Stimulated activated CD4-positive, alpha-beta T cell treated with anti-CD3 and anti-CD28 coated beads, Interleukin-15, amount 100 ng/mL, for 1 hour (primary cell): ENCODE measurements at places on chromosomes 13 and 19.

- peak; percentile 94 for DNase-seq
Measured at GRCh38 chr19:42219812-42220750, at the start of gene ZNF526. Gene ZNF526, plus strand, starts transcription at chr19:42220312. Its CDS starts 4,092 bp downstream, at chr19:42224404.

DNA sequence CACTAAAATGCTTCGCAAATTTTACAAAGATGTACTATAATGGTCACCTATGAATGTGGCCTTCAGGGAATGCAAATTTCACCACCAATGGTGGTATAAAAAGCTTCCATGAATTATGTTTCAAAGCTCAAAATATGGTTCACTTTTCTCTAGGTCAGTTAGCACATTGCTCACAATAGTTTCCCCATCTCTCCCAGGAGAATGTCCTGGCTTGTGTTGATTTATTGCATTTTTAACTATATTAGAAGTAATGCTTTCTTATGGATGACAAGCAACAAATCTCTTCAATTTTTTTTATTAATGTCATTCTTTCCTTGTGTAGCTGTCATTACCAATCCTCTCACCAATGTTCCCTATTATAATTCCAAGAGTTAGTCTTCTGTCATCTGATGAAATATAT lies 621.2 kb downstream of the TBC1D4 start:
- no peak for DNase-seq

GRCh38 chr19:18663940-18664530 lies 19.4 kb upstream of the CRTC1 start:
- no peak for DNase-seq

DNA sequence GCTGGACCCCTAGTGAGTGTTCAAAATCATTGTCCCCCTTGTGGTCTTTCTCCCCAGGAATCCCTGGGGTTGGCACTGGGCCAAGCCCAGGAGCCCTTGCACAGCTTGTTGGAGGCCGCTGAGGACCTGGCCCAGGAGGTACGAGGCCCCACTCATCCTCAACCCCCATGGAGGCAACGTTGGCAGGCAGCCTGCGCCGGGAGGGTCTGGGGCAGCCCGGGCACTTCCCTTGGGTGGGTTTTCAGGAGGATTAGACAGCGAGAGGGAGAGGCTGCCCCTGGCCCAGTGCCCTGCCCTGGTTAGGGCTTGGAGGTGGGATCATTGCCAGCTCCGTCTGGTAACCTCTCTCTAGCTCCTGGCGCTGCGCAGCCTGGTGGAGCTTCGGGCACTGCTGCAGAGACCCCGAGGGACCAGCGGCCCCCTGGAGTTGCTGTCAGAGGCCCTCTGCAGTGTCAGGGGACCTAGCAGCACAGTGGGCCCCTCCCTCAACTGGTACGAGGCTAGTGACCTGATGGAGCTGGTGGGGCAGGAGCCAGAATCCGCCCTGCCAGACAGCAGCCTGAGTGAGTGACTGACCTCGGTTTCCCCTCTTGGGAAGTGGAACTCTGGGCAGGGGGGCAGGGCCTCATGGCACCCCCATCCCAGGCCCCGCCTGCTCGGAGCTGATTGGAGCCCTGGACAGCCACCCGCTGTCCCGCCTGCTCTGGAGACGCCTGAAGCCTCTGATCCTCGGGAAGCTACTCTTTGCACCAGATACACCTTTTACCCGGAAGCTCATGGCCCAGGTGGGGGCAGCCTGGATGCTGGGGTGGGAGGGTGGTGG lies 3.0 kb downstream of the ABCA7 start:
- DNase-seq: no peak

DNA sequence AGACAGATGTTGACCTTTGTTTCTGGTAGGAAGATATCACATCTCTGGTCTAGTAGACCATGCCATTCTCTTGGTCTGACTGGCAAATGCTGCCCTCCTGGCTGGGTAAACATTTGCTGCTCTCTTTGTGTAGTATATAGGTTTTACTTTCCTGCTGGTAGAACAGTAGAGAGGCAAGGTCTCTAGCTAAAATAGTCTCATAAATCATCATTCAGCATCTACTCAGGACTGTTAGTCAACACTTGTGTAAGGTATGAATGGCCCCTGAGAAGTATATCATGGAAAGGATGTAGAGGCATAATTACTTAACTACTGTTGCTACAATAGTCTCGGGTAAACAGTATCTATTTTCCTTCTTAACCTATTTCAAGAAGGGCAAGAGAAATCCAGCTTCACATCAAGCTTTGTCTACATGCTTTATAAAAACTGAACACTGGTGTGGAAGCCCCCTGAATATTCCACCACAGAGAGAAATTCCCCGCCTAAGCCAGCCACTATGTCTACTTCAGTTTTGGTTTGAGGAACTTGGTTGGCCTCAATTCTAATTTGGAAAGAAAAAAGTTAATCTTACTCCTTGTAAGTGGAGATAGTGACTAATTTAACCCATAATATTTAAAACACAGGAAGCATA lies 18.4 kb upstream of the MYCBP2 start:
- DNase-seq: no peak

- DNase-seq: peak; percentile 83
Measured at GRCh38 chr19:49473868-49474541, at the start of gene FLT3LG. Gene FLT3LG, plus strand, starts transcription at chr19:49474215. Its CDS starts 425 bp downstream, at chr19:49474640.

DNA sequence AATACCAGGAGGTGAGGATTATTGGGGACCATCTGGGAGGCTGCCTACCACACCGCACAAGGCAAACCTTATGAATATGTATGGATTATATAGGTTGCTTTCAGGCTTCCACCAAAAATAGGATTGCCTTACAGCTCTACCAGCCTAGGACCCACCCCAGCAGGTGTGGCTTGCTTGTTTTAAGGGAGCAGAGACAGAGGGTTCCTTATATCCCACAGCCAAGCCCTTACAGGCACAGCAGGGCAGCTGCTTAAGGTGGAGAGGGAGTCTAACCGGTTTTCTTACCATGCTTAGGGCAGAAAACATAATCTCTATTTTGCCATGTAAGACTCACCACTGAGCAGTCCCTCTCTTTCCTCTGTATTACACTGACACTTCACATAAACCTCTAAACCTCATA lies 16.1 kb upstream of the TTYH1 start:
- no peak for DNase-seq

DNA sequence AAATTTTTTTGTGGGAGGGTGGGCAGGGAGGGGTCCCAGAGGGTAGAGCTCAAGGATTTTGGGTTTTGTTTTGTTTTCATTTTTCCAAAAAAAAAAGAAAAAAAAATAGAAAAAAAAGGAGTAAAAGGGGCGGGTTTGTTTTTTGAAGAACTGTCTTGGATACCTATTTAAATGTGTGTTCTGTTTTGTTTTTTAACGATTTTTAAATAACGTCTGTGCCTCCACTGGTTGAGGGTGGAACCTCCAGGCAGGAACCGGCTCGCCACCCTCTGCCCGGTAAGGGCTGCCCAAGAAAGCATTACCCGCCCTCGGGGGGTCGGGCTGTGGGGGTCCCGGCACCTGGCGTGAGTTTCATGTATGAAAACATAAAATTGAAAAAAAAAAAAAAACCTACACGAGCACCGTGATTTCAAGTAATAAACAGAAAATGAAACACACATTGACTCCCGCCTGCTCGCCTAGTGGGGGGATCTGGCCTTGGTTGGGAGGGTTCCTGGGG lies 10.4 kb downstream of the MIDN start:
- no peak for DNase-seq

DNA sequence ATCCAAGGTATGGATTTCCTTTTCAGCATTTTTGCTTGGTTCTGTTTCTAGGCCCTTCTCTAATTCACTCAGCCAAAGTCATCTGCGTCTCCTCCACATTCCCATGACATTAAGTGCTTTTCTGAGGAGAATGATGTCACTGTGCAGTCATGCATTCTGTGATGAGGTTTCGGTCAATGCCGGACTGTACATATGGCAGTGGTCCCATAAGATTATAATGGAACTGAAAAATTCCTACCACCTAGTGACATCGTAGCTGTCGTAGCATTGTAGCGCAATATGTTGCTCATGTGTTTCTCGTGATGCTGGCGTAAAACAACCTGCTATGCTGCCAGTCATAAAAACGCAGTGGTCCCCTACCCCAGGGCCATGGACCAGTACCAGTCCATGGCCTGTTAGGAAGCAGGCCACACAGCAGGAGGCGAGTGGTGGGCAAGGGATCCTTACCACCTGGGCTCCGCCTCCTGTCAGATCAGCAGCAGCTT lies 63.4 kb upstream of the TNFRSF19 start:
- no peak for DNase-seq

DNA sequence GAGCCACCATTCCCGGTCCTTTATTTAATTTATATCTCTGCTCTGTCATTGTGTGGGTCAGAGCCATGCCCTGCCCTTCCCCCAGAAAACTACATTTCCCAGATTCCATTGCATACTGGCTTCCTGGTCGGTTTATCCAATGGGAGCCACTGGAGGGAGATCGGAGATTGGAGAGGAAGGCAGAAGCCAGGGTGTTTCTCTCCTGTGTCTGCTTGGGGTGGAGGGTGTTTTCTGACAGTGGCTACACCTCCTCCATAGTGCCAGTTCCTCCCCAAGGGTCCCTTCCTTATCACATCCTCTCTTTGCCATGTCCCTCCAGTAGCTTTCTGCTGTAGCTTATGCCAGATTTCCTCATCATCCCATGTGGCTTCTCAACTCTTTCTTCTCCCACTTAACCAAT lies 19.0 kb downstream of the OLFM2 start:
- no peak for DNase-seq

DNA sequence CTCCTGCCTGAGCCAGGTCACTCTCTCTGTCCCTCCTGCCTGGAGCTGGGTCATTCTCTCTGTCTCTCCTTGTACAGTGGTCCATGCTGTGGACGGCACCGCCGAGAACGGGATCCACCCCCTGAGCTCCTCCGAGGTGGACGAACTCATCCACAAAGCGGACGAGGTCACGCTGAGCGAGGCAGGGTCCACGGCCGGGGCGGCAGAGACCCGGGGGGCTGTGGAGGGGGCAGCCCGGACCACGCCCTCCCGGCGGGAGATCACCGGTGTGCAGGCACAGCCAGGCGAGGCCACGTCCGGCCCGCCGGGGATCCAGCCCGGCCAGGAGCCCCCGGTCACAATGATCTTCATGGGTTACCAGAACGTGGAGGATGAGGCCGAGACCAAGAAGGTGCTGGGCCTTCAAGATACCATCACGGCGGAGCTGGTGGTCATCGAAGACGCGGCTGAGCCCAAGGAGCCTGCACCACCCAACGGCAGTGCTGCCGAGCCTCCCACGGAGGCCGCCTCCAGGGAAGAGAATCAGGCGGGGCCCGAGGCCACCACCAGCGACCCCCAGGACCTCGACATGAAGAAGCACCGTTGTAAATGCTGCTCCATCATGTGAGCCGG lies 4.6 kb upstream of the MISP start:
- no peak for DNase-seq

DNA sequence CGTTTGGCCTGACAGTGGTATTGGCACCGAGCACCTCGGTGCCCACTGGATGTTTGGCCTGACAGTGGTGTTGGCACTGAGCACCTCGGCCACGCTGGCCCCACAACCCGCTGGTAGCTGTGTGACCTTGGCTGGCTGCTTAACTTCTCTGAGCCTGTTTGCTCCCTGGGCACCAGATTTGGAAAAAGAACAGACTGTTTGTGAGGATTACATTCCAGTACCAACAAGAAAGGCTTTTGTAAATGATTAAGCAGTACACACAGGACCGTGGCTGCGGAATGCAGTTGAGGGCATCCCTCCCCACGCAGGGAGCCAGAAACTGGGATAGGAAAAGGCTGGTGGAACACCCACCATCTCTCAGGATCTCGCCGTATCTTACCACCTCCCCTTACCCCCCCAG lies 31.9 kb downstream of the SLC25A42 start:
- no peak for DNase-seq

DNA sequence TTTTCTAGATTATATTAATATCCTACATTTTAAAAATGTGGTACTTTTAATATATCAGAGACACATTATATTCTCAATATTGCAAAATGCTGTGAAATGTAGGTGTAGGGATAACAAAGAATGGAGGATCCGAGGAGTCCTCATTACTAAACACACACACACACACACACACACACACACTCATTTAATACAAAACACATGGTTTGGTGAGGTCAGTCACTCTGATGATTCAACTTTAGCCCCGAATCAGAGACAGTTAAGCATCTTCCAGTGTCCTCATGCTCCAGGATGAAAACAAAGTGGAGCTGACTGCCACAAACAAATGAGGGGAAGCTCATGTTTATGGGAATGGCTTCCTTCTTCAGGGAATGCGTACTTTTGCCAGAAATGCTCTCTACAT lies 147.5 kb downstream of the CYSLTR2 start:
- no peak for DNase-seq

DNA sequence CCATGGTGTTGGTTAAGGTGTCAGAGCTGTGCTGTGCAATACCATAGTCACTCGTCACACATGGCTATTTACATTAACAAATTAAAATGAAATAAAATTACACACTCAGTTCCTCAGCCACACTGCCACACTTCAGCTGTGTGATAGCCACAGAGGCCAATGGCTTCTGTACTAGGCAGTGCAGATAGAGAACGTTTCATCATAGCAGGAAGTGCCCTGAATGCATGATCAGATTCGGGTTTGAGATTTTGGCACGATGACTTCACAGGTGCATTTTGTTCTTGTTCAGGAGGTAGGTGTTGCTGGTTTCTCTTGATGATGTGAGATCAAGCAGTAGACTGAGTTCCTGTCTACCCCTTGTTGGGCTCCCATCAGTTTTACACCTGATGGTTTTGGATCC lies 6.5 kb downstream of the ARMC6 start:
- no peak for DNase-seq

DNA sequence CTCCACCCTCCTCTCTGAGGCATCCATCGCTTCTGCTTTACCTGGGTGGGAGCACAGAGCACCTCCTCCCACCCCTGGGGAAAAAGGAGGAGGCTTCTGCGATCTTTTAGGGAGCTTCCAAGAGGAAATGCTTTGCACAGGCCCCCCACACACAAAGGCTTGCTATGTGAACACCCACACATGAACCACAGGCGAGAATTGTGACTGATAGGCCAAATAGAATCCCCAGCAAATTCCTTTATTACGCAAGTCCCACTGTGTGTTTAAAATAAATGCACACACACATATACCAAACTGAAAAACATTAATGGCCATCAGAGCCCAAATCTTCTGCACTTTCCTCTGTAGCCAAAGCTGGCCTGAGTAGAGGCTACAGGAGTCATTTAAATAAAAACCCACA lies 50.6 kb downstream of the HSPH1 start:
- DNase-seq: no peak

DNA sequence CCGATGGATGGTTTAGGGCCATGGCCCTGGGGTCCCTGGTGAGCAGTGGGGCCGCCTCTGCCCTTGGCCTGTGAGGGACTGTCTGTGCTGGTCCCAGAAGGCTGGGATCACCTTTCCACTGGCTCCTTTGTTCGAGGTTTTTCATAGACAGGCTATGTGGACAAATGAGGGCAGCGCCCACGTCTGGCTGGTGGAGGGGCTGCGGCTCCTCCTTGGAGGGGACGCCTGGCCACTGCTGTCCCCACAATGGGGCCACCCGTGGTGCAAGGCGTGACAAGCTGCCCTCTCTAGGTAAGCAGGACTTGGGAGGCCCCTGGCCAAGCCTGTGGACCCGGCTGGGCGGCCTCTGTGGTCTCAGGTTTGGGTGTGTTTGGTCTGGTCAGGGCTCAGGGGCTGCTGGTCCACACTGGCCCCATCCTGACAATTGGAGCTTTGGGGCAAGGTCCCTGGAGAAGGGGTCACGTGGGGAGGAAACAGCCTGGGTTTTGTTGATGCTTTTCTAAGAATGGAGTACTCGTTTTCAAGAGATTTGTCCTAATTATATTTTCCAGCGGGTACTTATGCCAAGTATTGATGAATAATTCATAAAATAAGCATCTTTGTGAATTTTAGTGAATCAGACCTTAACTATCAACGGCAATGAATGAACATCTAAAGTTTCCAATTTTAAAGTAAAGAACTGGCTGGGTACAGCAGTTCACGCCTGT lies 33.3 kb downstream of the MCF2L start:
- DNase-seq: no peak
